ENCODE measurements at places on chromosomes 7 and 10.
A peak's percentile ranks its signal among the peaks of the same experiment; 100 is the strongest.

GRCh38 chr10:102776779-102777456 lies 33.2 kb downstream of the WBP1L start:
- DNase-seq = no peak

GRCh38 chr10:451856-452255 lies 237.6 kb downstream of the DIP2C start:
- DNase-seq = no peak

DNA sequence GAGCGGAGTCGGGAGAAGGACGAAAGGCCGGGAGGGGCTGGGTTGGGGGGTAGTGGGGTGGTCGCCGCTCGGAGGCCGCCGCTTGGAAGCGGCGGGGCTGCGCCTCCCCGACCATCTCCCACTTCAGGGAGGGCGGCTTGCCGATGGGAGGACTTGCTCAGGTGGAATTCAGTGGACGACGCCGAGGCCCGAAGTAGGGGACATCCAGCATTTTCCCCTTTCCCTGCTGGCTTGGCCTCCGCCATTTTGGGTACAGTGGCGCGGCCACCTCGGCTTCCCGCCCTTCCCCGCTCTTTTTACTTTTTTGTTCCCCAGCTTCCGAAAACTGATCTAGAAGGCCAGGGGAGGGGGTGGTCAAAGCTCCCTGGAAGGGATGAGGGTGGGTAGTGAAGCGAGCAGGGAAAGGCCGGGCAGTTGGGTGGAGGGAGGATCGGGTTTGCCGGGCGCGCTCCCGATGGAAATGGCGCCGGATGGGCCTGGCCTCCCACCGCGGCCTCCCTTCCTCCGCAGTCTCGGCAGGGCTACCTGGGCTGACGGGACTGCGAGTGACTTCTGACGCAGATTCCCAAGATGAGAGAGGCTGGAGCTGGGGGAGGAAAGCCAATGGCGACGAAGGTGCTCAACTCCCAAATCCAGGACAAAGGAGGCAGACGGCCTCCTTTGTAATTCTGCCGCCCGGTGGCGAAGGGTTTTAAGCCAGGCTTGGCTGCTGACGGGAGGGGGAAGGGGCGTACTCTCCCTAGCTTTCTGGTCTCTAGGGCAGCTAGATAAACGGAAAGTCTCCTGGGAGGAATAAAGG lies at the start of gene PBLD:
Gene PBLD, minus strand, starts transcription at position 670 of the 799 bp plus-strand sequence. CDS start 26,084 bp downstream, outside the sequence.
- peak; percentile 78 for DNase-seq

DNA sequence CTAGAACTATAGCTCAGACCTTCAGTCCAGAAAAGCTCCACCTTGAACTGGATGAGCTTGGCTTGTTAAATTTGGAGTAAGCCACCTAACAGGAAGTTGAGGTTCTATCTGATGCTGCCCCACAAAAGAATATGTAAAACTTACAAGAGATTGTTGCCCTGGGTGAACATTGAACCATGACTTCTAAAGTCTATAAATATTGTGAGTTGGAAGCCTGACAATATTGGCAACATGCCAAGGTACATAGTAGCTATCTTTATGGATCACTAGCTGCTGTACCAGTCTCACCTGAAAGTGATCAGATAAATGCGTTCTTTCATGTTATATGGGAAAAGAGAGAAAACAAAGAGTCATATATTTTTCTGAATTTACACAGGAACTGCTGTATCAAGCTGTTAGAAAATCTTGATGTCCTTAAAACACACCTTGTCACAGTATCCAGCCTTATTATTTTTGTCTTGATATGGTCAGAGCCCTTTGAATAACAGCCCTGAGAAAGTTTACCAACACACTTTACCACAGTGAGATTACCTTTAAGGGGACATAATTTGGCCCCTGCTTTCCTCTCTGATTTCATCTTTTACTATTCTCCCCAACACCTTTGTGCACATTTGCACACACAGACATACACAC lies 92.0 kb downstream of the LSMEM1 start:
- DNase-seq = peak; percentile 16

DNA sequence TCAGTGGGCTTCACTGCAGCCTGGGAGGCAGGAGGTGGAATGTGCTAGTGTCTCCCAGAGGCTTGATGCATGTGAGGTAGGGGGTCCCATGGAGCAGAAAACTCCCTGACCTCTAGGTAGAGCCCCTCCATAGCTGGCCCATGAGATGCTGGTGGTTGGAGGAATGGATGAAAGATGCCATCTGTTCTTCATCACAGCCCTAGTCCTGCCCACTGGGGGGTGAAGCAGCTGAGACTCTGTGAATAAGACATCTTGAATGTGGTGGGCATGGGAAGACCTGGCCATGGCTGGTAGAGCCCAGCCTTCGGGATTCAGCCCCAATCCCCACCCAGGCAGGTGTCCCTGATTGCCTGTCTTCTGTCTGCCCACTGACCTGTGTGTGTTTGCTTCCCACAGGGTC lies 92.5 kb downstream of the COL13A1 start:
- no peak for DNase-seq

- no peak for DNase-seq
These were observed 14.9 kb downstream of the AFAP1L2 start for GRCh38 chr10:114389426-114389825.

- no peak for DNase-seq
These were observed 135.7 kb downstream of the DNAJB6 start for GRCh38 chr7:157472311-157473050.

DNA sequence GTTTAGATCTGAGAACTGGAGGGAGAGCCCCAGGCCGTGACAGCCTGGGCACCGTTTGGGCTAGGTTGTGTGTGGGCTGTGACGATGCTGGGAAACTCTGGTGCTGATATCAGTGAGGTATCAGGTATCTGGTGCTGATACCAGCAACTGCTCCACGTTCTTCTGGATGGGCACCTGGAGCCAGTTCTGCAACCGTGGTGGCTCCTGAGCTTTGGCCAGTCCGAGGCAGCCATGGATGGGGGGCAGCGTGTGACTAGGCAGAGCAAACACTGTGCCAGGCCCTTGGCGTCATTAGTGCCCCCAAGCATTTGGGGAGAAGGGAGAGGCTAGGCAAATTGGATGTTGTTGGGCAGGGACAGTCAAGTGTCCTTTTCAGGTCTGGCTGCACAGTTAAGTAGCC lies 57.9 kb downstream of the ZNF467 start:
- no peak for DNase-seq

- no peak for DNase-seq
These were observed 7.9 kb upstream of the RAPGEF5 start for GRCh38 chr7:22364900-22365299.

DNA sequence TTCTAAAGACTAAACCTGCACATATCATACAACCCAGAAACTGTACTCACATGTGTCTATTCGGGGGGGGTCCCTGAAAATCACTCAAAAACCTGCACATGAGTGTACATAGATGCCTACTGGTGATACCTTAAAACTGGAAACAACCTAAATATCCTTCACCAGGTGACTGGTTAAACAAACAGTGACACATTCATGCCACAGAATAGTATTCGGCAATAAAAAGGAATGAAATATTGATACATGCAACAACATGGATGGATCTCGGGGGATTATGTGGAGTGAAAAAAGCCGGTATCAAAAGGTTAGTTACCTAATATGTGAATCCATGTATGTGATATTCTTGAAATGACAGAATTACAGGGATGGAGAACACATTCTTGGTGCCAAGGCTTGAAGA lies 32.1 kb upstream of the EGFR start:
- DNase-seq = no peak

DNA sequence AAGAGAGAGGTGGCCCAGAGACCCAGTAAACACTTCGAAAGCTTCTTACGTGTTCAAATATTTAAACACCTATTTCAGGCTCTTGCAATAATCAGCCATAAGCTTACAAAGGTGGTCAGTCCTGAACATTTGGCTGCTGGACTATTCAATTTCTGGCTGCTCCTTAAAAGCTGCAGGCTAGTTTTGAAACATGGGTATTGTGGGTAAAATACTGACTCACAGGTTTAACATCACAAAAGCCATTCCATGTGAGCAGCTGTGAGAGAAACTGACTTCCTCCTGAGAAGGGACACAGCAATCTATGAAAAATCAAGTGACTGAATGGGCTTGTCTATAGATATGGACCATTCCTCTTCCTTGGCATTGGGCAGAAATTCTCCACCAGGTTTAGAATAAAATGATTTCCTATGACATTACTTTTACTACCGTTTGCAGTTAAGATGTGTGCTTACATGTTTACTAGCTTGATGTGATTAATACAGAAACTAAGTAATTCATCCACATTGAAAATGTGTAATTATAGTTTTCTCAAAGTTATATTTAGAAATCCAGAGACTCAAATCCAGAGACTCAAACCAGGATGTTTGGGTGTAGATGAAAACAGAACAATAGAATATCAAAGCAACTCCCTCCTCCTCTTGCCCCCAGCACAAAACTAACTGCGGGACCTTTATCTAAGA lies 252.3 kb downstream of the GATA3 start:
- DNase-seq = no peak

- DNase-seq = peak; percentile 91
These were observed 977 bp downstream of the TMEM248 start for GRCh38 chr7:66921918-66922486.

- DNase-seq = peak; percentile 11
These were observed 12.3 kb downstream of the CAV2 start for GRCh38 chr7:116511552-116512519.

DNA sequence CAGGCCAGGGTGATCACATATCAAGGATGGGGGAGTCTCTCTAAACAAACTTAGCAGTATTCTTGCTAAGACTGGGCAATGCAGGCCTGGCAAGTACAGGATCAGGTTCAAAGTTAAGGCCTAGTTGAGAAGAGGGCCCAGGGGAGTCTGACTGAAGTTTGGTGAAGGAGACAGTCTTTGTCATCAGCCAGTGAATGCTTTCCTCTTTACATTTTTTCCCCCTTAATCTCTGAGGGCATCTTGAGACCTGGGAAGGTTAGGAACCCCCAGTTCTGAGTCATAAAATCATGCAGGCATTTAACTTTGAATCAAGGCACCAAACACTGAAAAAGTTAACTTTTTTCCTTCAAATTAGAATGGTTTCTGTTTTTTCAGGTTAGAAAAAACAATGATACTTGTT lies 311.5 kb downstream of the REEP3 start:
- no peak for DNase-seq

DNA sequence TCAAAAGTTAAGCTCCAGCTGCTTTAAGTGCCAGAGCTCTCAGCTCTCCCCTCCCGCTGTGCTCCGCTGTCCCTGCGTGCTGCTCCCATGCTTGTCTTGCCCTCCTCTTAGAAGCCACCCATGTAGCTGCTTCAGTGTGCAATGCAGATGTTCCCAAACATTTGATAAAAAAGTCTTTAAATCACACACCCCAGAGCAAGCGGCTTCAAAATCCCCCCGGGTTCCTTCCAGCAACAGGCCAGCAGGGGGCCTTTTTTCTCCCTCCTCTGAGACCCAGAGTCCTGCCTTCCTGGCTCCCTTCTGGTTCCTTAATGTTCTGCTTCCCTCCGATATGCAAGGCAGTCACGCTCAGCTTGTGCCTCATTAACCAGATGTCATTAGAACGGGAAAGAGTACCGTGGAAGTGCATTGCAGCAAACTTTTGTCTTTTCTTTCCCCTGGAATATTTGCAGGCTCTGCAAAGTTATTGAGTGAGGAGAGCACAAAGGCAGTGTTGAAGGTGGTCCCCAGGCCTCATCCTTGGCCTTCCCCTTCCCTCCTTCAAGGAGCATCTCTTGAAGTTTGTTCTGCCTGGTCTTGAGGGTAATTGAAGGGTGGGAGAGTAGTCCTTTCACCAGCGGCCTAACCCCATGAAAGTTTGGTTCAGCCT lies 25.5 kb downstream of the LDB3 start:
- DNase-seq = peak; percentile 67

DNA sequence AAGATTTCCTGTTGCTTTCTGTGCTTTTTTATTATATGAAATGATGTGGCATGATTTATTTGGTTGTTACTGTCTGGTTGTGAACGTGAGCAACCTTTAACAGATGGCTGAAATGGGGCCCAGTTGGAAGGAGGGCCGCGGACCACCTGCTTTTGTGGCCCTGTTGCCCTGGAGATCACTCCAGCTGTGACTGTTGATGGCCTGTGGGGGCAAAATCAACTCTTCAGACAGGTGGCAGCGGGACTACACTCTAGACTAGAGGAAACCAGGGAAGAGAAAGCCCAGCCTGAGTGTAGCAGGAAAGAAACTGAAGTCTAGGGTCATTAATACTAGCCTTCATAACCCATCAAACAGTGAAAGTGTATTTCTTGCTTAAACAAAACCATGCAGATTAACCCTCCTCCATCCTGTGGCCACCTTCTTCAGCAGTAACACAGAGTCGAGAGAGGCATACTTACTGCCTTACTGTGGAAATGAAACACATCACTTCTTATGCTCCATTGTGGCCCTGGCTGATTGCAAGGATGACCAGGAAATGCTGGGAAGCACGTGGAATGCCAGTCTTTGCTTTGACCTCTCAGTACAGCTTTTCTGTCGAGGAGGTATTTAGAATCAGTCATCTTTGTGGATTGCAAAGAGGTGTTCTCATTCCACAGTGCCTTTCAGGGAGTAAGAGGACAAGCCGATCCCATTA lies 80.5 kb downstream of the CCNY start:
- peak; percentile 42 for DNase-seq

DNA sequence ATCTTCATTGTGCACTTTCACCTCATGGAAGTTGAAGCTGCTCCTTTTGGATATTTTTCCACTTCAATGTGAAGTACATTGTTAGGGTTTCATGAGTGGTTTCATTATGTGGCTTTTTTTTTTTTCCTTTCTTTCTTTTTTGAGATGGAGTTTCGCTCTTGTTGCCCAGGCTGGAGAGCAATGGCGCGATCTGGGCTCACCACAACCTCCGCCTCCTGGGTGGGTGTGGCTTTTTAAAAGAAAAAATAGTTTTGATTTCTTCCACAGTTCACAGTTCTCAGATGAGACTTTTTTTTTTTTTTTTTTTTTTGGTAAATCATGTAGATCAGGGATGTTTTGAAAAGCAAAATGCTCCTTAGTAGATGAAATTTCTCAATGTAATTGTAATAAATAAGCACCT lies 652.3 kb upstream of the ANKRD30A start:
- no peak for DNase-seq

DNA sequence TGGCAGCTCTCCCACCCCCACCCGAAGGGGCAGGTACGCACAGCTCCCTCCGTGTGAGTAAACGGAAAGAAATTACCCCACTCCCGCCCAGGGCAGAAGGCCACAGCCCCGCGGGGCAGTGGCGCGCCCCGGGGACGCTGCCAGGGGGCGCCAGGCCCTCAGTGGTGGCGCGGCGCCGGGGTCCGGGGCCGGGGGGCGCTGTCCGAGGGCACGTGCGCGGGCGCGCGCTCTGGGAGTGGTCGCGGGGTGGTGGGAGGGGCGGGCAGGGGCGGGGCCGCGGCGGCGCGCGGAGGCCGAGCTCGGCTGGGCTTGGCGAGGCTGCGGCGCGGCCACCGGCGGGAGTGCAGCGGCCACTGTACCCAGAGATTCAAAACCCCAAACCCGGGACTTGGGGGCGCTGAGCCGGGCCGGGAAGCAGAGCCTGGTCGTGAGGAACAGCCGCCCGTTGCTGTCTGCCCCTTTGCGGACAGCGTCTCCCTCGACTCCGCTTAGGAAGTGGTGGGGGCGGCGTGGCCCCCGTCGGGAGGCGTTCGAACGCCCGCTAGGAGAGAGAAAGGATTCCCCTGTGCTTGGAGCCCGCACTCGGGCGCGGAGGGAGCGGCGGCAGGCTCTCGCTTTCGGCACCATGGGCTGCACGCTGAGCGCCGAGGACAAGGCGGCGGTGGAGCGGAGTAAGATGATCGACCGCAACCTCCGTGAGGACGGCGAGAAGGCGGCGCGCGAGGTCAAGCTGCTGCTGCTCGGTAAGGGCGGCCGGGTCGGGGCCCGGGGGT lies at the start of gene GNAI1:
Gene GNAI1, plus strand, starts transcription at position 296 of the 773 bp plus-strand sequence. Its CDS starts 330 bp downstream, at position 626.
- DNase-seq = no peak
